ENCODE measurements at places on chromosomes 1 and 21.
A peak's percentile ranks its signal among the peaks of the same experiment; 100 is the strongest.

DNA sequence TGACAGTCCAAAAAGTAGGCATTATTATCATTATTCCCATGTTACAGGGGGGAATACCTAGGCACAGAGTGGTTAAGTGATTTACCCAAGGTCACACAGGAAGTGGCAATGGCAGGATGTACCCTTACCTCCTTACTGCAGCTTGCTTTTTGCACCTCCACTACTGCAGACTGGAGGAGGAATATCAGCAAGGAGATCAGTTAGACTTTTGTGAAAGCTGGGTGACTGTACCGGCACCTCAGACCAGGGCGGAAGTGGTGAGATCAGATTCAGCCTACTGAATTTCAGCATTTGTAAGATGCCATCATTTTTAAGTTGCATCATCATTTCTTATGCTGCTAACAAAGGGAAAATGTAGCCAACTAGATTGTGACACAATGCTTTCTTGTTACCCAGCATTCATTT, 4.5 kb downstream of the ADARB1 start:
- no peak for DNase-seq

DNA sequence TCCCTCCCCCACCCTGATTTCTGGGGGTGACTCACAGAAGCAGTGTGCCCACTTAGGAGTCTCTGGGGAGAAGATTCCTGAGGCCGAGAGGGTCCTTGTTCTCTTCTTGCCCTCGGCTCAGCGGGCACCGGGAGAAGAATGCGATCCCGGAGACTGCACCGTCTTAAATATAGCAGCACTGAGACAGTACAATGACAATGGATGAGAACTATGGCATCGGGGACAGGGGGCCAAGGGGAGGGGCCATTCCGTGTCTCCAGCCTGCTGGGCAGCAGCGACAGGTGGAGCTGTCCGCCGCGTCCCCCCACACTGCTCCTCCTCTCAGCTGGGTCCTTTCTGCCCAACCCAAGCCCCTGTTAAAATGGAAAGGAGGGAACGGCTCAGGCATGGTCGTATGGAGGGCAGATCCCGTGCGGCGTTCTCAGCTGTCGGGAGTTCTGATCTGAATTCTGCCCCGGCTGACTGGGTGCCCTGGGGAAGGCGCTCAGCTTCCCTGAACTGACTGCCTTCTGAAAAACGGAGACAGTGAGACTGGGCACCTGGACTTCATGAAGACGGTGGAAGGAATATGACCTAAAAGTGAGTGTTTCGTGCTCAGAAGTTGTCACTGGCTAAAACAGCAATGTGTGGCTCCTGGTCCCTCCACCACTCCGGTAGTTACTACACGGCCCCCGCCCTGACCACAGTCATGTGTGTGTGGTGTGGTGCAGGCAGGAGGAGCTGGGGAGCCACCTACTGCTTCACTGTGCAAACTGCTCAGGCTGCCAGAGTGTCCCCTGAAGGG, at the start of gene MYOM3:
TSS of gene MYOM3 (minus strand) at position 140 of the 784 bp plus-strand sequence. CDS start 3,499 bp downstream, outside the sequence.
- no peak for DNase-seq

DNA sequence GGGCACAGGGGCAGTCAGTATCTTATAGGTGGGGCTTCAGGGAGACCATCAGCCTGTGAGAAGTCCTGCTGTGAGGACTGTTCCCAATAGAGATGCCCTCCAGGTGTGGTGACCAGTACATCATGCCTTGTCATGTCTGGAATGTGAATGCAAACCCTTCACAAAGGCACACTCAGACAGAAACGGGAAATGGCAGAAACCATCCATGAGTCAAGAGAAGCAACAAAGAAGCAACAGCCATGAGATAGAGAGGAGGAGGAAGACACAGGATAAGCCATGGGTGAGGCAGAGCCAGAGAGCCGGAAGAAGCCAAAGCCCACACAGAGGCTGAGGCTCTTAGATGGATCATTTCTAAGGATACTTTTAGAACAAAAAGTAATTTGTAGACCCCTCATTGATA, 20.1 kb upstream of the ZP4 start:
- DNase-seq = no peak

- DNase-seq = no peak
Observed at GRCh38 chr1:237367758-237368157, 325.8 kb downstream of the RYR2 start.

DNA sequence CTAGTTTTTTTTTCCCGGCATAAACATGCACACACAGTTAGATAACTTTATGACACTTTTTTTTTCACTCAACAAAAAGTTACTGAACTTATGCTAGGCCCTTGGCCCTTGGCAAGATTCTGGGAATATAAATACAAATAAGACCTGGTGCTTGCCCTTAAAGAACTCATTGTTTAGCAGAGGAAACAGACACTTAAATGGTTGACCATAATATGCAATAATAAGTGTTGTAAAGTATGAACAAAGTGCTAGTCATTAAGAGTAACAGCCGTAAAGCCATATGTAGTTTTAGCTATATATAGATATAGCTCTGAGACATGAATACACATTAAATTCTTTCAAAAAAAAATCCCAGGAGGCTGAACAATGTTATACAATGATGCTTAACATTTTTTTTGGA, 198.3 kb downstream of the CYYR1 start:
- DNase-seq = no peak

- no peak for DNase-seq
Observed at GRCh38 chr1:227911376-227911775, 36.4 kb downstream of the WNT9A start.

- DNase-seq = no peak
Observed at GRCh38 chr1:6424619-6425593, at the start of gene ESPN. Gene ESPN, plus strand, starts transcription at chr1:6424776. Its CDS starts 180 bp downstream, at chr1:6424956.

DNA sequence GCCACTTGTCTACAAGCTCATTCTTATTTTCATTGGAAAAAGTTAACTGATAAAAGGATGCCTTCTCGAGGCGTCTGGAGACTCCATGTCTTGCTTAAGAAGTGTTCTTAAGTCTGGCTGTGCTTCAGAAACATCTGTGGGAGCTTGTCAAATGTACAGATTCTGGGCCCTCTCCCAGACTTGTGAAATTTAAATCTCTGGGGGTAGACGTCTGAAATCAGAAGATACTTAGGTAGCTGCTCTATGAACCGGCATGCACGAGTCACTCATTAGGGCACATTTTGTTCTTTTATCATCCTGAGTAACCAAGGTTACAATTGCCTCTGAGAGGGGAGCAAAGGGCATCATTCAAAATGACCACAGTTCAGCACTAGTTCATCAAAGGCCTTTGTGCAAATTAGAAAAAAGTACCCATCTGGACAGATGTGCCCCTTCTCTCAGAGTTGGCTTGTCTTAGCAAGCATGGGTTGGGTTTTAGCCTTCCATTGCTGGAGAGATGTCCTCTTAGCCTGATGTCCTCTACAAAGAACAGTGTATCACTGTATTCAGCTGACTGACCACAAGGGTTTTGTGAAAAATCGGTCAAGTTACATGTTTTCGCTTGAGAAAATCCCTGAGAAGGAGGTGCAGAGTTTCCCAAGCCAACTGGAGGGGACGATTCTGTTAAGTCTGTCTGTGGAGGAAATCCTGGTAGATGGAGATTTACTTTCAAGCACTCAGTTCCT, 156.9 kb downstream of the ASTN1 start:
- no peak for DNase-seq

DNA sequence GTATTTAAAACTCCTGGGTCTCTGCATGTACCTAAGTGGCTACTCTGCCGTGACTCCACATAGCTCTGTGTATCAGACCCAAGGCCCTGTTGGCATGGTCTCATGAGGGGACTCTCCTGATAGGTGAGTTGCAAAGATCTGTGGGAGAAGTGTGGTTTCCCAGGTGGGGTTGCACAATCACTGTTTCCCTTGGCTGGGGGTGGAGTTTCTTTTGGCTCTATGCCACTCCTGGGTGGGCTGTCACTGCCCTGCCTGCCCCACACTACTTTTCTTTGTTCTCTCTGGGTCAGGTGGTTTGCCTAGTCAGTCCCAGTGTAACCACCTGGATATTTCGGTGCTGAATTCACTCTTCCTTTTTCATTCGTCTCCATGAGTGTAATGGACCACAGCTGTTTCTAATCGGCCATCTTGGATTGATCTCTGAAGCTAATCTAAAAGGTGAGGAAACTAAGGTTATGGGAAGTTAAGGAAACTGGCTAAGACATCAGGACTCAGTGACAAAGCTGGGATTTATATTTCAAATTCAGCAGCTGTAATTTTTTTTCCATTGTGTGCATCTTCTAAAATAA, 97.1 kb upstream of the CACYBP start:
- no peak for DNase-seq

GRCh38 chr1:156486421-156487344, 13.9 kb downstream of the MEF2D start:
- DNase-seq = no peak

GRCh38 chr1:203228670-203229069, 803 bp downstream of the CHIT1 start:
- no peak for DNase-seq

GRCh38 chr1:57860931-57861565, 437.2 kb upstream of the DAB1 start:
- DNase-seq = no peak

DNA sequence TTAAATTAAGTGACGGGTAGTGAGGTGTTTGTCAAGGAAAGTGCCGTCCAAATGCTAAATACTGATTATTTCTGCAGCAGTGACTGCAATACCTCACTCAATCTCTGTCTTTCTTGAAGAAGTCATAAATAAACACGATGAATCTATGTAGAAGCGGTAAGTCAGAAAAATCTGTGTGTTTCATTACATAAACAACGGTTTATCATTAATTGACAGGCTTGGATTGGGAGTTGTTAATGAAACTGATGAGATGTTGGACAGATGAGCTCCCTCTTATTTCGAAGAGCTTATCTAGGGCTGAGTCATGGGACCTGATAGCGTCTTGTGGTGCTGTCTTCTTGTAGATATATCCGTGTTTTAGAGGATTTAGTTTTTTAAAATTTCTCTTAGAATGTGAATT, 92.2 kb upstream of the SAMD11 start:
- no peak for DNase-seq

DNA sequence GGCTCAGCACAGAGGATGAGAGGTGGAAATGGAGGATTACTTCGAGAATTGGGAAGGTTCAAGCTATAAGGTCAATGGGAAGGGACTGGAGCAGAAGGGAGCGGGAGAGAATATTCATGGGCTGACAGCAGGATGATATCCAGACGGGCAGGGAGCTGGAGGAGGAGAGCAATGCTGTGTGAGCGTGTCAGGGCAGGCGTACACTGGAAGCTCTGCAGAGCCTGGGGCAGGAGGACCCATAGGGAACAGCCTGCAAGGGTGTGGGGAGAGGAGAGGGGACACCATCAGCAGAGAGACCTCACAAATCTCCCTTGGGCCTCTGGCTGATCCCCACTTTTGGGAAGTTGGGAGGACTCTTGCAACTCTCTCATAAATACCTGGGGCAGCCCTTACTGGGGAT, 13.7 kb downstream of the CSF1 start:
- no peak for DNase-seq

- no peak for DNase-seq
Observed at GRCh38 chr1:62384276-62385005, 52.4 kb upstream of the USP1 start.

- peak; percentile 71 for DNase-seq
Observed at GRCh38 chr1:91851130-91852010, 34.6 kb downstream of the TGFBR3 start.

GRCh38 chr1:110004583-110004982, 20.0 kb downstream of the AHCYL1 start:
- no peak for DNase-seq

GRCh38 chr1:202794051-202794740, 14.0 kb downstream of the KDM5B start:
- DNase-seq = no peak

- no peak for DNase-seq
Observed at GRCh38 chr1:47713975-47714767, 276.3 kb downstream of the FOXD2 start.

DNA sequence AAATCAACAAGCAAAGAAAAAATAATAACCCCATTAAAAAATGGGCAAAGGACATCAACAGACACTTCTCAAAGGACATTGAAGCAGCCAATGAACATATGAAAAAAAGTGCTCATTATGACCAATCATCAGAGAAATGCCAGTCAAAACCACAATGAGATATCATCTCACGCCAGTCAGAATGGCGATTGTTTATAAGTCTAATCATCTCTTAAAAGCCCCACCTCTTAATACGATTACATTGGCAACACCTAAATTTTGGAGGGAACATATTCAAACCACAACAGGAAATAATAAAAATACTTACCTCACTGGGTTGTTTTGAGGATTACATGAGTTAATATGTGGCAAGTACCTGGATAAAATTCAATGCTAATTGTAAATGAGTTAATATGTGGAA, 57.1 kb upstream of the PLPPR4 start:
- DNase-seq = no peak

GRCh38 chr21:28439251-28439650, 553.4 kb downstream of the LTN1 start:
- no peak for DNase-seq
